ENCODE measurements at places on chromosomes 12 and 14. TPM values are rescaled to one million over a fixed set of nuclear protein-coding genes. Genes with fewer than 3 reads are reported as not detected.

- H3K27ac ChIP-seq: no peak overlapping the region
- no peak overlapping the region for H3K4me3 ChIP-seq
- H3K4me1 ChIP-seq: no peaks in the 10 kb centered on the region
- no peaks in the 10 kb centered on the region for H3K36me3 ChIP-seq
Measured at GRCh38 chr12:107164392-107164791, 71.0 kb upstream of the CRY1 start.

GRCh38 chr12:89016970-89017778 lies 335.1 kb downstream of the DUSP6 start:
- H3K27ac ChIP-seq: no peak overlapping the region
- no peaks in the 10 kb centered on the region for H3K27me3 ChIP-seq
- no peaks in the 10 kb centered on the region for H3K36me3 ChIP-seq

DNA sequence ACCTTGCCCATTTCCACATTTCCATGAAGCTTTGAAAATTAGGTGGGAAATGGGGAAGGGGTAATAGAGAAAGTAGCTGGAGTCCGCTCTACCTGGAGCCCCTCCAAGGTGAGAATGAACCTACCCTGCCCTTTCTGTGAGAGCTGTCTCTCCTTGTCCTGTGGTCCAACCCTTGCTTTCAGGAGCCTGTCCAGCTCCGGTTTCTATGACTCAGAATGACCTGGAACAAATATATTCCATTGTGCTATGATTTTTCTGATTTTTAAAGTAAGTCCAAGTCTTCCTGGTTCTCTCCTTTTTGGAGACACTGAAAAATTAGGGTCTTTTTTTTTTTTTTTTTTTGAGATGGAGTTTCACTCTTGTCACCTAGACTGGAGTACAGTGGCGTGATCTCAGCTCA lies 89.1 kb upstream of the VASH1 start:
- no peak overlapping the region for H3K27ac ChIP-seq
- H3K36me3 ChIP-seq: peaks cover 5% of the 10 kb centered on the region
- H3K27me3 ChIP-seq: no peaks in the 10 kb centered on the region
- no peak overlapping the region for H3K4me3 ChIP-seq

The OAS1 gene
- 4.8 TPM for total RNA-seq
